ENCODE measurements at places on chromosomes 16 and 17.

DNA sequence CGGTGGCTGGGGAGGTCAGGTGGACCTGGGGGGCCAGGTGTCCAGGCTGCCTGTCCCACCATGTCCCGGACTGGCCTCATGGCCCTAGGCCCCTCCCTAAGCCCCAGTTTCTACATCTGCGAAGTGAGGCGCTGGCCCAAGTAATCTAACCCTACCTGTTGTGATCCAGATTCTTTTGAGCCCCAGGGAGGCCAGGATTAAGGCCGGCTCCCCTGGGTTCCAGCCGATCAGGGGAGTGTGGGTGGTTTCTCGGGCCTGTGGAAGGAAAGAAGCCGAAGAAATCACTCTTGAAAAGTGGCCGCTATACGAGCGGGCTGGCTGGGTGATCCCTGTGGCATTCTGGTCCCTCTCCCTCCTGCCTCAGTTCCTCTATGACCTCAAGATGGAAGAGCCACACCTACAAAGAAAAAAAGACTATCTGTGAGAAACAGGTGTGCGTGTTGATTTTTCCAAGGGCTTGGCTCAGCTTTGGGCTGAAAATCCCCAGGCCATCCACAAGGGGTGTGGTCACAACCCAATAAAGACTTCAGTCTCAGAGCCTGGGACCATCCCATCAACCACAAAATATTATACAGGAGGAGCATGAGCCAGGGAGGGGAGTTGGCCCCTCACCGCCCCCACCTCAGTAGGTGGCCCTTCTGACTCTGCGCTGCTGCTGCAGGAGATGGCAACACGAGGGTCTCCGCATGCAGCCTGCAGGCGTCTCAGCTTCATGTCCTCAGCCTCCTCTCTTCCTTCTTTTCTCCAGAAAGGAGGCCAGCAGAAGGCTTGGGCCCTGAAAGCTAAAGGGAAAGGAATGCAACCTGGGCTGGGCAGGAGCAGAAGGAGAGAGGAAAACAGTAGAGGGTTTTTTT lies 20.3 kb downstream of the GPR142 start:
- no peak for DNase-seq

- no peak for DNase-seq
Observed at GRCh38 chr16:68499006-68499405, 40.1 kb upstream of the ZFP90 start.

DNA sequence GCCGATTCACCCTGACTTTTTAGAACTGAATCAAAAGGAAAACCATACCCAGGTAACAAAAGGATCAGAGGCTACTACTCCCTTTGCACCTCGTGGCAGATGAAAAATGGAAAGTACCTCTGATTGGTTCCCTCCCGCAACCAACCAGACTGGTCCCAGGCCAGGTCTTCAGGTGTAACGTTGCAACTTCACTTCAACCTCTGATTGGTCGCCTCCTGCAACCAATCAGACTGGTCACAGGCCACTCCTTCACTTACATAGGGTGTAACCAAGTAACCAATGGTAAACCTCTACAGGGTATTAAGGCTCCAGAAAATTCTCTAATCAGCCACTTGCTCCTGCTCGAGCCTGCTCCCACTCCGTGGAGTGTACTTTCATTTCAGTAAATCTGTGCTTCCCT lies 89.4 kb downstream of the ADCY9 start:
- no peak for DNase-seq

- DNase-seq = no peak
Observed at GRCh38 chr16:76502555-76502954, 225.4 kb downstream of the CNTNAP4 start.

GRCh38 chr16:81848306-81848853 lies 69.3 kb downstream of the PLCG2 start:
- DNase-seq = no peak

GRCh38 chr17:45413498-45413923 lies 19.2 kb downstream of the ARHGAP27 start:
- DNase-seq = no peak

DNA sequence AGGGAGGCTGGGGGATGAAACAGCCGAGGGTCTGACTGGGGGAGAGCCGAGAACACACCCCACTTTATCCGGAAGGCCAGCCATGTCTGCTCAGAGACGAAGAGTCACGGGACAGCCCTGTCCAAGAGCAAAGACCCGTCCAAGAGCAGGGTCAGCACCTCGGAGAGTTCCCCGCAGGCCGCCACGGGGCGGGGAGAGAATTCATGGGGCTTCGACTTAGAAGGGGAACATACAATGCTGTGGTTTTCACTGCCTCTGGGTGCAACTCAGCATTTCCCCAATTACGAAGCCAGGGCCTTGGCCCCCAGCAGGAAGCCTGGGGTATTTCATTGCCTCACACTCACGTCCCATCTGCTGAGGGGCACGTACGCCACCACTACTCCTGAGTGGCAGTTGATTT lies 59.3 kb downstream of the JPH3 start:
- DNase-seq = no peak

- DNase-seq = no peak
Observed at GRCh38 chr17:83078378-83079351, 744 bp upstream of the METRNL start.

DNA sequence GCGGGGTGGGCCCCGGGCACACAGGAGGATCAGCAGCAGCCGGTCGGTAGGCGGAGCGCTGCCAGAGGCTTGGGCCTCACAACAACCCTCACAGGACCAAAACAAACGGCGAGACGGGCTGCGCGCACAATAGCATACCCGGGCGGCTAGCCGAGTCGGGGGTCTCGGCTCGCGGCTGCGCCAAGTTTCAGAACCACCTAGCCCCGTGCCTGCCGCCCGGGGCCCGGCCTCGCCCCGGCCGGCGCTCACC lies 732 bp downstream of the ULK2 start:
- DNase-seq = peak; percentile 20

DNA sequence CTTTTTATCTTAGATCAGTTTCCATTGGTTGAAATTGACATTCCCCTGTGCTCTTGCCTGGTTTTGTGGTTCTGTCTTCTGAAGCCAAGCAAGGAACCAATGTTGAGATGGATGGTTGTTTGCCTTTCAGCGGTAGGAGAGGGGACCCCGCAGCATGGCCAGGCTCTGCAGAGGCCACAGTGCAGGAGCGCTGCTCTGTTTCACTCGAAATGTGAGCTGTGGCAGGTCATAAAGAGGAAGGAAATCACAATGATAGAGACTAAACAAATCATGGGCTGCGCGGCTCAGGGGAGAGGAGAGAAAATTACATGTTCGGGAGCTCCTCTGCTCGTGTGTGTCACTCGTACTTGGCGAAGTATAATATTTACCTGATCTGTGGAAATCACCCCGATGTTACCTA lies 148.2 kb downstream of the SNX29 start:
- no peak for DNase-seq

DNA sequence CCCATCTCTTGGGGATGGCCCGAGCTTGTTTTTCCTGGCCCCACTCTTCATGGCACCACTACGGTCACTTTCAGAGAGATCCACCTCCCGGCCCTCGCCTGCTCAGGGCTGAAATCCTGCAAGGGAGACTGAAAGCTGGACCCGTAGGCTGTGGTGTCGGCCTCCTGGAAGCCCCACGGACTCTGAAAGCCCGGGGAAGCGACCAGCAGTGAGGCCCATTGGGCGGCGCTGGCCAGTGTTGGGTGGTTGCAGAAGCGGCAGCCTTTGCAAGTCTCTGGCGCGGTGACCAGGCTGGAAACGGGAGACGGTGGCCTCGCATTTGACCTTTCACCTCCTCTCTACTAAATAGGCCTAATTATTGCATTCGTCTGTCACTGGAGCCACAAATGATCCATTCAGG lies 186.0 kb upstream of the FOXF1 start:
- DNase-seq = no peak

- DNase-seq = no peak
Observed at GRCh38 chr16:75942936-75943335, 216.6 kb upstream of the CPHXL start.

DNA sequence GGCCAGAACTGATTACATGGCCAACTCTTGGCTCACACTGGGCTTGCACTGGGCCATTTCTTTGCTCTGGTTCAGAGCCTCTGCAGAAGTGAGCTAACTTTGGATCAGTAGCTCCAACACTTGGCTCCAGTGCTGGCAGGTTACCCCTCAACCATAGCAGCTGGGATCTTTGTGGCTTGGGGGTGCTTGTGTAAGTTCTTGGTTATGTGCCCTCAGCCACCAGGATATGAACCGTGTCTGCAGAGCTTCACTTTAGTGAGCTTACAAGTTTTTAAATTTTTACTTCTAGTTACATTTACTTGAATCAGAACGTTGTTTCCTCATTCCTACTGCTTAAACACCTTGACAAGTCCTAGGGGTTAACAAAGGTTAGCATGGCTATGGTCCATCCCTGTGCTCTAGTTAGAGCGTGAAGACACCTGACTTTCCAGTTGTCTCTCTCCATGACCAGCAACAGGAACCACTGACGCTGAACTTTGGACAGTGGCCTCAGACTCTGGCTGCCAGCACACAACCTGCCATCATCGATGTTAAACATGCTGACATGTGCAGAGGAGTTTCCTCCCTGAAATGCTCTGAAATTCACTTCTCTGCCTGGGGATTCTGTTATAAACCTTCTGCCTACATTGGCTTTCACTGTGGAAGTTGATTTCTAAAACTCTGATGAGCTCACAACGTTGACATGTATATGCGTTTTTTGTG lies 4.1 kb downstream of the PDF start:
- DNase-seq = no peak

DNA sequence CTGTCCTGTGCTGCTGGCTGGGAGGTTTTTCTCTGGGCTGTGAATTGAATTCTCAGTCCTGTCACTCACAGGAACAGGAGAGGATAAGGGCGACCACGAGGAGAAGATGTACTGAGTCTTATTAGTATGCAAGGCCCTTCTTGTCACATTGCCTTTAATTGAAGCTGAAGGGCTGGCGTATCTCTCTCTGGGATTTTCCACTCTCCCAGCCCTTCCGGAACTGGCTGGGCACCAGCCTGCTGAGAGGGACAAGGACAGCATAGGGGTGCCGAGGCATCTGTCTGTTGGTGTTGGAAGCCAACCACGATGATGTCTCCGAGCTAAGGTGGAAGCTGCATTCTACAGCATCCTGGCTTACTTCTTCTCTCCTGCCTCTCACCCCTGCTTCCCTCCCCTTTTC lies 33.2 kb downstream of the GPRC5B start:
- no peak for DNase-seq

DNA sequence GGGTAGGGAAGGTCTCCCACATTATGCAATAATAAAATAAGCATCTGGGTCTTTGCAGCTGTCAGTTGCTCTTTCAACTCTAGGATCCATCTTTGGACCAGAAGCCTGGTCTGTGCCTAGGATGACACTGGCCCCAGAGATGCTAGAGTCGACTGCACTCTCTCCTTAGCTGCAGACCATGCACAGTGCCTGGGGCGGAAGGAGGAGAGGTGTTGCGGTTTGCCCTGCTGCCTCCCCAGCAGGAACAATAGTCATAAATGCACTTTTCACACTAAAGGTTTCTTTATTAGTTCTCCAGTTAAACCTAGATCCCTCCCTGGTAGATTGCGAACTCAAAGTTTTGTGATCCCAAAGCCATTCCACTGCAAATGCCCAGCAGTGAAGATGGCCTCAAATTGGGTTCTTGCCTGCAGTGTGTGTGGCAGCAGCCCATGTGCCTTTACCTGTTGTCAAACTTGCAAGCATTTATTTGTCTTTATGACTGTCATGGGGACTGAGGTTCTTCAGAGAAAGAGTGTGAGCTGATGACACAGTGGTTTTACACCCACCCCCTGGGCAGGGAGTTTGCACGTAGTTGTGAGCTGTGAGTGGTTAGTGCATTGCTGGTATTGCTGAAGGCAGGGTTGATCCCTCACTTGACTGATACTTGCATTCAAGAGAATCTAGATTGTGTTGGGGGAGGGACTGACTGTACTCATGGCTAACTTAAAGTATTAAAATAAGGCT lies 10.3 kb downstream of the ATXN1L start:
- no peak for DNase-seq

- no peak for DNase-seq
Observed at GRCh38 chr17:58121925-58122324, 26.3 kb upstream of the OR4D1 start.

DNA sequence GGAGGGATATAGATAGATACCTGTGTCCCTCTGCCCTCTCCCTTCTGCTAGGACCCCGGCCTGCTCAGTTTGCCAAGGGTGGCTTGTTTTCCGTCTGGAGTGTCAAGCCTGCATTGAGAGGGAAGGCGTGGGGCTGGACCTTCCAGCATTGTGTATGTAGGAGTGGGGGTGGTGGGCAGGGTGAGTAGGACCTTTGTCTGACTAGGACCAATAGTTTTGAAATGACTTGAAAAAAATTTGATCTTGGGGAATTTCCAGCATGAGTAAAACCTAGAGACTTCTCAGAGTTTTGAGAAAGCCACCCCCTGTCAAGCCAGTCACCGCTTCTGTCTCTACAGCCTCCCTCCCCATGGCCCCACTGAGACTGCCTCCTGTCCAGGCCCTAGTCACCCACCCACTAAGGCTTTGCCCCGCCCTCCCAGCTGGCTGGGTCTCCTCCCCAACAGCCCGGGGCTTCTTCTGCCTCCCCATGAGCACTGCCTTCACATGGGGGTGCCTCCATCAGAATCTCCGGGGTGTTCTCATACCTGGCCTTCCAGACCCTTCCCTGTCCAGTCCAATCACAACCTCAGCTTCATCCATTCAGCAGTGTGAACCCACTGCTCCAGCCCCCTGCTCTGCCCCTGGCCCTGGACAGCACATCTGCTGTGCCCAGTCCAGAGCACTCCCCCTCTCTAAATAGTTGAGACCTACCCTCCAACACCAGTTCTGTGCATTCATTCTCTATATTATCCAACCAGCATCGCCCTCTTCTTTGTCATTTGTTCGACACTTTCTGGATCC lies 207.0 kb downstream of the MSI2 start:
- DNase-seq = no peak

GRCh38 chr17:46950342-46950996 lies 27.5 kb downstream of the GOSR2 start:
- DNase-seq = no peak

GRCh38 chr16:15396948-15397594 lies 1.5 kb downstream of the MPV17L start:
- no peak for DNase-seq

DNA sequence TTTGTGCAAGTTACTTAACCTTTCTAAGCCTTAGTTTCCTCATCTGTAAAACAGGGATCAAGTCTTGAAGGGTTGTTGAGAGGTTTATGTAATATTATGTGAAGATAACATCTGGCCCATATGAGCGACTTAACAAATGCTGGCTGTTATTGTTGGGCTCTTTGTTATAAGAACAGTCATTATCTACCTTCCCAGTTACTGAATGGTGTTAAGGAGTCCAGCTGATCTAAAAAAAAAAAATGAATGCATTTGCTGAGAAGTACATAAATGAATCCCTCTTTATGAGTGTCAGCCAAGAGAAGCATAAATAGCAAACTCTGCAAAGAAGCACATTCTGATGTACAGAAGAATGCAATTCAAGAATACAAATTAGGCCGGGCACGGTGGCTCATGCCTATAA lies 24.3 kb upstream of the MED13 start:
- no peak for DNase-seq

- DNase-seq = no peak
Observed at GRCh38 chr17:34130544-34130943, 124.5 kb upstream of the CCL2 start.

DNA sequence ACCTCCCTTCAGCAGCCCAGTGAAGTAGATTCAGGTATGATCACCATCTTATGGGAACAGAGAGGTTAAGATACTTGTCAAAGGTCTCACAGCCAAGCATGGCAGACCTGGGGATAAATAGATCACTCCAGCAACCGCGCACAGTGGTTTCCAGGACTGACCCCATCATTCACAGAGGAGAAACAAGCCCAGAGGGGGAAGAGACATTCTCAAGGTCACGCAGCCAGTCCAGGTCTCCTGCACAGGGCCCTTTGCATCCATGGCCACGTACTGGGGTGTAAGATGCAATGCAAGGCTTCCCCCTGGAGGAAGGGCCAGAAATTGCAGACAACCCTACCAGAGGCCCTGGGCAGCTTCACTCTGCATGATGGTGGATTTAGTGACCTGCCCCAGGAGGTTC lies 19.9 kb downstream of the TLE7 start:
- DNase-seq = no peak
